ENCODE measurements at places on chromosomes 3 and 15.

GRCh38 chr3:104669083-104669482 is 697.6 kb upstream of the ALCAM start:
- no peak for DNase-seq

DNA sequence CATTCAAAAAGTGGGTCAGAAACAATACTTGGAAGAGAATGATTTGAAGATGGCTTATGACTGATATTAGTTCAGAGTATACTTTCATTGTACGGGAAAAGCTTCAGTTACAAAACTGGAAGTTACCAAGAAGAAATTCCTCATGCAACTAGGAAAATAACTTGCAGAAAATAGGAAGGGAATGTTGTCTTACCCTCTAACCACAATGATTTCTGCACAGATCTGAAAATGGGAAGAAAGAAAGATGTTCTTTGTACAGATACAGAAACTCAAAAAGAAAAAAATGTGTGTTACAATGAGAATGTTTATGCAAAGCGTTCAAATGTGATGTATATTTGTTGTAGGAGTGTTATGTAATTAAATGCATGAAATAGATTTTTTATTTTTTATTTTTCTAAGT is 3.7 kb downstream of the ZNF280D start:
- DNase-seq, result no peak

- DNase-seq, result no peak
These were observed 11.8 kb downstream of the LZTFL1 start for GRCh38 chr3:45830121-45830520.

- DNase-seq, result no peak
These were observed 9.5 kb downstream of the ZNF621 start for GRCh38 chr3:40534283-40534682.

Measured in omental fat pad (tissue), 4 donors.